Mammary epithelial cell (primary cell): ENCODE measurements at places on chromosomes 3 and 15. TPM values are rescaled to one million over a fixed set of nuclear protein-coding genes. Genes with fewer than 3 reads are reported as not detected.

ZNF502 gene
- 1.8 TPM for polyA plus RNA-seq

LRRC31 gene
- not detected for polyA plus RNA-seq

- no peak for DNase-seq
Observed at GRCh38 chr3:49260806-49261324, 16.2 kb downstream of the C3orf62 start.

- DNase-seq, result peak; percentile 85
Observed at GRCh38 chr15:62647202-62647842, 395.2 kb upstream of the TPM1 start.
